Lung (tissue), 17 donors: ENCODE measurements at places on chromosomes 1 and 21. TPM values are rescaled to one million over a fixed set of nuclear protein-coding genes. Genes with fewer than 3 reads are reported as not detected.

DNA sequence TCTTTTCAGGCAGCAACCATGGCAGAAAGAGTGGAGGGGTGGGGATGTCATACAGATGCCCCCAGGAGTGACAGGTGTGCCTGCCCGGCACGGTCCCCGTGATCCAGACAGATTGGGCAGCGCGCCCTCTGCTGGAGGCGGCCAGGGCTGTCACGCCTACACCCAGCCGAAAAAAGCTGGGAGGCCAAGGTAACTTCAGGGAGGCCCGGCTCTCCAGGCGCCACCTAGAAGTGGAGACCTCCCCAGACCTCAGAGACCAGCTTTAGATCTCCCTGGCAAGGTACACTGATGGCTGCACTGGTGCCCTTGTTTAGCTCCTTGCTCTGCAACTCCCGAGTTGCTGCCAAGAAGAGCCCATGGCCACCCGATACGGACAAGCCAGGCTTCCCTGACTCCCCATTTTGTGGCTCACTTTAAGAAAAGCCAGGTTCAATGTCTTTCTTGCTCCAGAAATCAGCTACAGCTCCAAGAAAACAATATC is 6.6 kb downstream of the GOLT1A start:
- peak; percentile 29 for DNase-seq

- DNase-seq = no peak
These were observed 149.3 kb downstream of the AK5 start for GRCh38 chr1:77430966-77431690.

- no peak for DNase-seq
These were observed 136.4 kb upstream of the ADGRL2 start for GRCh38 chr1:81664341-81664740.

DNA sequence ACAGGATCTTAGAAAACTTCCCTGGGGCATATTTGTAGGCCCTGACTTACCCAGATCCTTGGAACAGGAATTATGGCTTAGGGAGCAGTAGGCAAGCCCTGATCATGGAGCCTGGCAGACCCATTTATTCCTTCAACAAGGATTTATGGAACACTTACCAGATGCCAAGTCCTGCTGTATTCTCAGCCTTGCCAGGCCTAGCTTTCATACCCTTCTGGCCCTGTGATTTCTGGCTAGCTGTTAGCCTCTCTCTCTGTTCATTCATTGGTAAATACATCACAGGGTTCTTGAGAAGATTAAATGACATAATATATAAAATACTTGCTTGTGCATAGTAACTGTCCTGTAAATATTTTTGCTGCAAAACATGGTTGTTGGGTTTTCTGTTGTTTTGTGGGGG is 32.4 kb upstream of the SRP9 start:
- peak; percentile 22 for DNase-seq

- DNase-seq = no peak
These were observed 53.9 kb upstream of the ASPM start for GRCh38 chr1:197200272-197200899.

GRCh38 chr1:197180252-197180878 is 33.9 kb upstream of the ASPM start:
- DNase-seq = peak; percentile 65

DNA sequence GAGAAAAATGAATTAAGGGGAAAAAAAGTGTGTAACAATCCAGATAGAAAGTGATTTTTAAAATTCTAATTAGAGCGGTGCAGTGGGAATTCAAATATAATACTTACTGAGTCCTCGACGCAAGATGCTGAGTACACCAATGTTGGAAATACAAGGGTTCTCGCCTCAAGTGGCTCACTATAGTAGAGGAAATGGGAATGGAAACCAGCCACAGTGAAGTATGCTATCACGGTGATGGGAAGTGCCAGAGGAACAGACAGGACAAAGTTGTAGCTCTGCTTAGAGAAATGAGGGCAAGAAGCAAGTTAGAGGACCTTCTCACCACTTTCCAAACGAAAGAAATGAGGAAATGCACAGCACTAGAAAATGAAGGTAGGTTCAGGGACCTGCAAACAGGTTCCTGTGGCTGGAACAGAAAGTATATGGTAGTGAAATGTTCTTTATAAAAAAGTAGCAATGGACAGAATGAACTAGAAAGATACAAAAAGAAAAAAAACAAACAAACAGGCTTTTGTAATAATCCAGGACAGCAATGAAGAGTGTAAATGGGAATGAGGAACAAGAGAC is 13.5 kb downstream of the EGLN1 start:
- no peak for DNase-seq

GRCh38 chr1:181789395-181789794 is 272.1 kb downstream of the ZNF648 start:
- DNase-seq = peak; percentile 33

DNA sequence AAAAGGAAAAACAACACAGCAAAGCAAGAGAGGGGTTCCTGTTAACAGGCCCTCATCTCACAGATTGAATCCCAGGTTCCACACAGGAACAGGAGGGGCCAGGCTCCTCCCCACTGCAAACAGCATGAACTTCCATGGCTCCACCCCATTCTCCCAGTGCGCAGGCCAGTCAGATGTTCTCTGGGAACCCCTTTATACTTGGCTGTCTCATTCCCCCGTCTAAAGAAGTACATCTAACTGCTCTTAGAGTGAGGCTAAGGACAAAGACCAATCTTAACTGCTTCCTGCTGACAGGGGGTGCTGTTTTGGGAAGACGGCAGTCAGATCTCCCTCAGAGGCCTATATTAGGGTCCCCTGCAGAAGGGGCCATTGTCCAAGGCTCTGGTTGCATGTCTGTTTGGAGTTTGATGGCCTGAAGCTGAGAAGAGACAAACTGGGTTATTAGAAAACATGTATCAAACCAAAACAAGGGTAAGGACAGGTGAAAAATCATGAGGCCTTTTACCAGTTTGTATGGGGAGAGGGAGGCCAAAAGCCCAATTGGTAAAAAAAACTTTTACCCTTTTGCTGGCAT is 10.5 kb upstream of the NASP start:
- DNase-seq = no peak

- no peak for DNase-seq
These were observed 5.7 kb downstream of the SZRD1 start for GRCh38 chr1:16372535-16373285.

- DNase-seq = peak; percentile 13
These were observed 301.5 kb upstream of the PRMT6 start for GRCh38 chr1:106754957-106755356.

- no peak for DNase-seq
These were observed 2.0 kb downstream of the ARHGAP29 start for GRCh38 chr1:94235189-94236012.

DNA sequence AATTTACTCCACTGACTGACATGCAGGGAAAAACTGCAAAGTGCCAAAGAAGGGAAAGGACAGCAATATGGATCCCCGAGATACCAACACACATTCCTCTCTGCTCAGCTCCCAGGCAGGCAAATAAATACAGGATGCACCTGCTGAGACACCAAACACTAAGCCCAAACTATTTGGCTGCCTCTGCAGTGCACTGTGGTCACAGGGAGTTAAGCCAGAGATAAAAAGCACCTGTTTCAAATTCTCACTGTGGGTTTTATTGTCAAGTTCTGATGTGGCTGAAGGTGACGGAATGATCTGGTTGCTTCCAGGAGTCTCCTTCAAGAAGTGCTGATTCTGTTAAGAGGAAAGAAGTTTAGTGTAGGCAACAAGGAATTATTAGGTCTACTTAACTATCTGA is 17.7 kb downstream of the TEX38 start:
- DNase-seq = no peak

The BMP8B gene
- 4.9 TPM for total RNA-seq

The UBL4B gene
- not detected for total RNA-seq

The DCDC2B gene
- 7.2 TPM for total RNA-seq

The ACOT11 gene
- 13.5 TPM for total RNA-seq

The RXFP4 gene
- total RNA-seq = not detected

The ZNF593OS gene
- total RNA-seq = not detected

The TNFSF4 gene
- total RNA-seq = 1.2 TPM
